ENCODE measurements at places on chromosomes 7 and 10. TPM values are rescaled to one million over a fixed set of nuclear protein-coding genes. Genes with fewer than 3 reads are reported as not detected.

GRCh38 chr10:124279882-124280281 is 138.8 kb downstream of the OAT start:
- no peak overlapping the region for H3K27ac ChIP-seq
- no peaks in the 10 kb centered on the region for H3K4me1 ChIP-seq
- DNase-seq = peak; percentile 10
- no peak overlapping the region for H3K4me3 ChIP-seq
- H3K36me3 ChIP-seq = no peaks in the 10 kb centered on the region

DNA sequence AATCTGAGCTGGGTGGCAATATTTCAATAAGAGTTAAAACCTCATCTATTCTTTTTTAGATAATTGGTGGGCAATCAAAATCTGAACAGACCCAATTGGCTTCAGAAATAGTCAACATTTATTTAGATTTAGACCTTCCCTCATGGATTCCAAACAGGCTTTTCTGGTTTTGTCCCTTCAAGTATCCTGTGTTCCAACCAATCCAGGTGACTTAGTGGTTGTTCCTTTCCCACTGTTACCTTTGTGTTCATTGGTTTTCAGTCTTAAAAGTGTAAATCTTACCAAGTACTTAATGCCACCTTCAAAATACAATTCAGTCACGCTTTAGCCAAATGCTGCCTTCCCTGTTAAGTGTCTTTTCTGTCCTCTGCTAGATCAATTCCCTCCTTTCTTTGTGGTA is 85.9 kb downstream of the AHR start:
- DNase-seq = no peak
- no peaks in the 10 kb centered on the region for H3K27me3 ChIP-seq
- no peak overlapping the region for H3K4me3 ChIP-seq
- peaks cover 7% of the 10 kb centered on the region for H3K4me1 ChIP-seq

DNA sequence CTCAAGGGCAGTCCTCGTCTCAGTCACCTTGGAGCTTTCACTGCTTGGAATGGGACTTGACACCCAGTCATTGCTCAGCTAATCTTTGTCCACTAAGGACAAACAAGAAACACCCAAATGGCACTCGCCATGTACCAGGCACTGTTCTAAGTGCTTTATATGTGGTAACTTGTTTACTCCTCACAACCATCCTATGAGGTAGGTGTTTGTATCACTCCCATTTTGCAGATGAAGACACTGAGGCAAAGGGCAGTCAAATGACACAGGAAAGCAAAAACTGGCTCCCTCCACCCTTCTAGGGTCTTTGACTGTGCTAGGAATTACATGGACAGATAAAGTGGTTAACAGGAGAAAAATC is 24.7 kb downstream of the DNAJB12 start:
- peaks cover 4% of the 10 kb centered on the region for H3K36me3 ChIP-seq
- peaks cover 34% of the 10 kb centered on the region for H3K4me1 ChIP-seq
- no peak overlapping the region for H3K27ac ChIP-seq
- no peaks in the 10 kb centered on the region for H3K27me3 ChIP-seq

DNA sequence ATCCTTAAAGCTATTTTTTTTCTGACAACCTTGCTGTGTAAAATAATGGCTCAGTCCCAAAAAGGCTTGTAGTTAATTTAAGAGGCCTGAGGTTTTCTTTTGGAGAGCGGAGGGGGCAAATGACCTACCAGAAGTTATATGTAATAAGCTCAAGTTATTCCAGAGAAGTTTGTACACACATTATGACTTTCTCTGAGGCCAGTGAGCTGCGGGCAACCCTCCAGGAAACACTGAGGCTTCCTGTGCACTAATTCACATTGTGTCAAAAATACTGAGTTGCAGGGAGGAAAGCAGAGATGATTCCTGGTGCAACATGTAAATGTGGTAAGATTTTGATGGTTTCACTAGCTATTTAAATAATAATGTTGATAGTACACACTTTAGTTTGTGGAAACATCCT is 188.6 kb downstream of the DIP2C start:
- peak; percentile 94 for DNase-seq
- no peaks in the 10 kb centered on the region for H3K36me3 ChIP-seq
- H3K27me3 ChIP-seq = no peaks in the 10 kb centered on the region
- H3K4me3 ChIP-seq = no peak overlapping the region

DNA sequence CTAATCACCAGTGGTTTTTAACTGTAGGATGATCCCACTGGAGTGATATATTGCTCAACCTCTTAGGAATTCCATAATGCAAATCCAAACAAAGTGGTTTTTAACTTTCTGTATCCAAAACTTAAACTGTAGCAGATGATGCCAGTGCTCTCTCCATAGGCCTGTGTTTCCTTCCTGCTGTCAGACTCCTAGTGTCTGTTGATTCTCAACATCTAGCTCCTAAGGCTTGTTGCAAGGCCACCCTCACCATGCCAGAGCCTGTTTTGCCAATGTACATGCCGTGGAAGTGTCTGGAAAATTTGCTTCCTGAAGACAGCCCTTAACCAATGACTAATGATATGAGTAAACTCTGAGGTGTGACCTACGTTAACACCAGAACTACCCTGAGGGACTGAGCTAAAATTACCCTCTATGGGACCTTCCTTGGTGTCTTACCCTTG is 39.3 kb downstream of the C1GALT1 start:
- no peak for DNase-seq
- H3K4me1 ChIP-seq = peaks cover 22% of the 10 kb centered on the region
- H3K27me3 ChIP-seq = no peaks in the 10 kb centered on the region
- H3K27ac ChIP-seq = peak overlapping the region; percentile 22
- H3K36me3 ChIP-seq = peaks cover 17% of the 10 kb centered on the region

DNA sequence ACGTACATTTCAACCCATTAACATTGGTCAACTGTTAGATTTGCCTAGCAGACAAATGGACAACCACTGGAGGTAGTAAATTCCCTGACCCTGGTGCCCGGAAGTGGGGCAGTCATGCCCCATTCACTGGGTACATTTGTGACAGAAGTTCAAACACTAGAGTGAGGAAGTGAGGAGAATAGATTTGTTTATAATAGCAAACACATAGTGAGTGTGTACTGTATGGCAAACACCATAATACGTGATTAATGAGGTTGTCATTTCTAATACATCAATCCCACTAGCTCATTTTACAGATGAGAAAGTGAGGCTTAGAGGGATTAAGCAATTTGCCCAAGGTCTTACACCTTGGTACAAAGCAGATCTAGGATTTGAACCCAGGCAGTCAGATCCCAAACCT is 181.9 kb upstream of the MKLN1 start:
- H3K4me3 ChIP-seq = no peak overlapping the region
- H3K27ac ChIP-seq = no peak overlapping the region
- peaks cover 12% of the 10 kb centered on the region for H3K4me1 ChIP-seq
- no peaks in the 10 kb centered on the region for H3K27me3 ChIP-seq
- H3K36me3 ChIP-seq = no peaks in the 10 kb centered on the region
- DNase-seq = no peak

DNA sequence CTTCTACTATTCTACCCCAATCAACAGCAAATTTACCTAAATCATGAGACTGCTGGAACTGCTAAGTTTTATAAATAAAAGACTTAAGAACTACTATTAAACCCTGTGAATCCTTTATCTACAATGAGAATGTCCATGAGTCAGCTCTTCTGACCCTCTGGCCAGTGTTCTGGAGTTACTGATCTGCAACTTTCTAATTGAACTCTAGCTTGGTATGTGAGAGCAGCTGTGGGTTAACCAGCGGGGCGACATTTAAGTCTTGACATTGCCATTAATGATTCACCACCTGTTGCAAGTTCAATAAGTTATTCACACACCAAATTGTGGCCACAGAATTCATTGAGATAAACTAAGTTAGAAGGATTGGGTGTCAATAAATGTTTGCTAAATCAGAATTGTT is 359.8 kb downstream of the PCDH15 start:
- no peak overlapping the region for H3K27ac ChIP-seq
- no peaks in the 10 kb centered on the region for H3K27me3 ChIP-seq
- H3K4me1 ChIP-seq = no peaks in the 10 kb centered on the region
- H3K4me3 ChIP-seq = no peak overlapping the region
- no peak for DNase-seq
- H3K36me3 ChIP-seq = no peaks in the 10 kb centered on the region

The NEBL gene
- under 0.01 TPM for total RNA-seq

The CLEC2L gene
- total RNA-seq = not detected

DNA sequence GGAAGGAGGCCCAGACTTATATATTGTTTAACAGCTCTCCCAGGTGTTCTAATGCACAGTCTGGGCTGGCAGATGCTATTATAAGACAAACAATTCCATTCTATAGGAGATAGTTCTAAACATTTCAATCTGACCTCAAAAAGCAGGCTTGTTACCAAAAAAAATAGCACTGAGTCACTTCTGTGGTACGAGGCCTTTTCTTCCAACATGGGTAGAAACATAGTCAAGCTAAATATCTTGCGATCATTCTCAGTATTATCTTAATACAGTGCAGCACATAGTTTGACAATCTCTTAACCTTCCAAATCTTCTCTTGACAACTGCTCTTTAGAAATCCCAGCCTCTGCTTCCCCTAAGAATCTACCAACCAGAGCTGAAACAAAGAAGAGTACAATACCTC is 46.6 kb upstream of the MKX start:
- no peak overlapping the region for H3K4me3 ChIP-seq
- no peak for DNase-seq
- no peak overlapping the region for H3K27ac ChIP-seq
- no peaks in the 10 kb centered on the region for H3K36me3 ChIP-seq

GRCh38 chr7:92714767-92715166 is 121.6 kb downstream of the CDK6 start:
- no peaks in the 10 kb centered on the region for H3K27me3 ChIP-seq
- no peak overlapping the region for H3K27ac ChIP-seq
- H3K4me3 ChIP-seq = no peak overlapping the region
- peaks cover 11% of the 10 kb centered on the region for H3K4me1 ChIP-seq
- DNase-seq = no peak
- peaks cover 3% of the 10 kb centered on the region for H3K36me3 ChIP-seq

DNA sequence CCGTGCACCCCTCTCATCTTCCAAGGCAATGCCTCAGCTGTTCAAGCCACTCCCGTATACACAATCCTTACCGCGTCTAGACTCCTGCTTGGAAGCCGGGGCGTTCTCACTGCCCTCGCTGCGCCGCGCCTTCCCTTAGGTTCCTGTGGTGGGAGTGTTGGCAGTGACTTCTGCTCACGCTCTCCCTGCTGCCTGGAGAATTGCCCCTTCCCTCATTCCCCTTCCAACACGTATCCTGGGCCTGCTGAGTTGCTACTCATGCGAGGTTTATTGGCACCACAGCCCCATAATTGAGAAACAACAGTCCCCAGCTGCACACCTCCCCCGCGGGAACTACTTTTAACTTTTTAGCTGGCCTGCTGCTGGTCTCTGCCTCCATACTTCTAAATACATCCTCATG is 31.9 kb downstream of the RBM17 start:
- H3K36me3 ChIP-seq = peaks cover 13% of the 10 kb centered on the region
- peak; percentile 78 for DNase-seq
- no peak overlapping the region for H3K4me3 ChIP-seq
- peaks cover 9% of the 10 kb centered on the region for H3K4me1 ChIP-seq
- no peak overlapping the region for H3K27ac ChIP-seq
- no peaks in the 10 kb centered on the region for H3K27me3 ChIP-seq

- no peak overlapping the region for H3K4me3 ChIP-seq
- DNase-seq = no peak
- peaks cover 16% of the 10 kb centered on the region for H3K36me3 ChIP-seq
- peaks cover 32% of the 10 kb centered on the region for H3K4me1 ChIP-seq
- H3K27ac ChIP-seq = peak overlapping the region; percentile 97
- no peaks in the 10 kb centered on the region for H3K27me3 ChIP-seq
Observed at GRCh38 chr7:16669581-16669980, 23.6 kb downstream of the BZW2 start.

DNA sequence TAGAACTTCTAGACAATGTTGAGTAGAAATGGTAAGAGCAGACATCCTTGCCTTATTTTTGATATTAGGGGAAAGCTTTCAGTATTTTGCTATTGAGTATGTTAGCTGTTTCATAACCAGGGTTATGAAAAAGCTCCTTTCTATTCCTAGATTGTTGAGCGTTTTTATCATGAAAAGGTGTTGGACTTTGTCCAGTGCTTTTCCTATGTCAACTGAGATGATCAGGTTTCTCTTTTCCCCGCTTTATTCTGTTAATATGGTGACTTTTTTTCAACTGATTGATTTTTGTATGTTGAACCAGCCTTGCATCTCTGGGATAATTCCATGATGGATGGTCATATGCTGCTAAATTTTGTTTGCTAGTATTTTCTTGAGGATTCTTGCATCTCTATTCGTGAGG is 58.5 kb downstream of the LCOR start:
- H3K27me3 ChIP-seq = no peaks in the 10 kb centered on the region
- H3K36me3 ChIP-seq = no peaks in the 10 kb centered on the region
- no peak overlapping the region for H3K27ac ChIP-seq
- no peak overlapping the region for H3K4me3 ChIP-seq
- H3K4me1 ChIP-seq = no peaks in the 10 kb centered on the region

GRCh38 chr10:100508691-100509150 is 10.9 kb downstream of the SEC31B start:
- H3K4me3 ChIP-seq = no peak overlapping the region
- no peak for DNase-seq
- peaks cover 14% of the 10 kb centered on the region for H3K4me1 ChIP-seq
- no peak overlapping the region for H3K27ac ChIP-seq

DNA sequence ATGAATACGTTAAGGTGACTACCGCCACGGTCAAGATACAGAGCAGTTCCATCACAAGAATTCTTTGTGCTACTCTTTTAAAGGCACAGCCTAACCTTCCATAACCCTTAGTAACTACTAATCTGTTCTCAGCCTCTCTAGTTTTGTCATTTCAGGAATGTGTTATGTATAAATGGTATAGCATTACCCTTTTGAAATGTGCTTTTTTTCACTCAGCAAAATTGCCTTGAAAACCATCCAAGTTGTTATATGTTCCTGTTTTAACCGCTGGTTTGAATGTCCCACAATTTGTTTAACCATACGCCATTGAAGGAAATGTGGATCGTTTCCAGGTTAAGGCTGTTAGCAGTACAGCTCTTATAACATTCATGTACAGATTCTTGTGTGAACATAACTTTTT is 32.0 kb downstream of the WAC start:
- DNase-seq = no peak
- no peaks in the 10 kb centered on the region for H3K27me3 ChIP-seq
- no peak overlapping the region for H3K4me3 ChIP-seq

The ZNF735 gene
- not detected for total RNA-seq

- H3K27ac ChIP-seq = no peak overlapping the region
- DNase-seq = no peak
- no peaks in the 10 kb centered on the region for H3K27me3 ChIP-seq
- peaks cover 38% of the 10 kb centered on the region for H3K4me1 ChIP-seq
- H3K4me3 ChIP-seq = no peak overlapping the region
Observed at GRCh38 chr7:2112261-2113198, 120.2 kb downstream of the MAD1L1 start.

- peak; percentile 19 for DNase-seq
- no peaks in the 10 kb centered on the region for H3K4me1 ChIP-seq
- H3K4me3 ChIP-seq = no peak overlapping the region
- no peak overlapping the region for H3K27ac ChIP-seq
- no peaks in the 10 kb centered on the region for H3K36me3 ChIP-seq
- H3K27me3 ChIP-seq = no peaks in the 10 kb centered on the region
Observed at GRCh38 chr7:91344911-91345310, 80.7 kb downstream of the FZD1 start.

The TSPAN15 gene
- total RNA-seq = 0.72 TPM

The GPR15LG gene
- not detected for total RNA-seq

The PRR15 gene
- total RNA-seq = 1.1 TPM

- H3K27ac ChIP-seq = no peak overlapping the region
- no peaks in the 10 kb centered on the region for H3K36me3 ChIP-seq
- H3K4me1 ChIP-seq = no peaks in the 10 kb centered on the region
Observed at GRCh38 chr10:110789604-110790433, 81.9 kb upstream of the PDCD4 start.

All from osteoblast (primary cell).